ENCODE measurements at places on chromosomes 2 and 18. TPM values are rescaled to one million over a fixed set of nuclear protein-coding genes. Genes with fewer than 3 reads are reported as not detected.

DNA sequence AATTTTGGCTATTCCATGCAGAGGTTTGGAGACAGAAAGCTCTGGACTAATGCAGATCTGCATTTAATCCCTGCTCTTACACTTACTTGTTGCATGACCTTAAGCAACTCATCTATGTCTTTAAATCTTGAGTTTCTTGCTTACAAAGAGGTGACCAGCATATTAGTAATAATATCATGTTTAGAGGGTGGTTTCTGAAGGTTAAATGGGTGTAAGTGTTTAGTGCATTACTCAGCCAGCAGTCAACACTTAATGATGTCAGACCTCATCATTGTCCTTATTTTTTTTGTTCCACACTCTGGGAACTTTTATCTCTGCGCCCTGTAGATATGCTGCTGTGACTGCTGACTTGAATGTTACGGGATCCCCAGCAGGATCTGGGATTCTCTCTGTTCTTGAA is 1.7 kb downstream of the IL1RL1 start:
- DNase-seq: no peak

The GRB14 gene
- total RNA-seq: 2.5 TPM

GRCh38 chr2:44933434-44933951 is 8.0 kb upstream of the SIX3 start:
- DNase-seq: no peak

The CD8B gene
- 3.5 TPM for total RNA-seq

DNA sequence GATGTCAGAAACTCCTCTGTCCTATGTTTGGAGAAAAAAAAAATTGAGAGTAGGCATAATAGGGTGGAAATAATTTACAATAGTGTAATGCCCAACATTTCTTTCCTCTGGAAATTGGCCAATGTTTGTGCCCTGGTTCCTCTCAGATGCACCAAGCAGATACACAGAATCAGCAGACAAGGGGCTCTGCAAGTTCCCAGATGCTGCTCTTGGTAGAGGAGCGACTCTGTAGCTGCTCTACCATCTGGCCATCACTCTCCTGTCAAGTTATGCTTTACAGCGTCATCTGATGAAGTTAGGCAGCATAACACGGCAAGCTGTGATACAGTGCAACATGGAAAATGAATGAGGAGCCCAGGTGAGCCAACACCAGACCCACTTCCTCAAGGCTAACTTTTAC is 1.6 kb downstream of the DYTN start:
- DNase-seq: no peak

DNA sequence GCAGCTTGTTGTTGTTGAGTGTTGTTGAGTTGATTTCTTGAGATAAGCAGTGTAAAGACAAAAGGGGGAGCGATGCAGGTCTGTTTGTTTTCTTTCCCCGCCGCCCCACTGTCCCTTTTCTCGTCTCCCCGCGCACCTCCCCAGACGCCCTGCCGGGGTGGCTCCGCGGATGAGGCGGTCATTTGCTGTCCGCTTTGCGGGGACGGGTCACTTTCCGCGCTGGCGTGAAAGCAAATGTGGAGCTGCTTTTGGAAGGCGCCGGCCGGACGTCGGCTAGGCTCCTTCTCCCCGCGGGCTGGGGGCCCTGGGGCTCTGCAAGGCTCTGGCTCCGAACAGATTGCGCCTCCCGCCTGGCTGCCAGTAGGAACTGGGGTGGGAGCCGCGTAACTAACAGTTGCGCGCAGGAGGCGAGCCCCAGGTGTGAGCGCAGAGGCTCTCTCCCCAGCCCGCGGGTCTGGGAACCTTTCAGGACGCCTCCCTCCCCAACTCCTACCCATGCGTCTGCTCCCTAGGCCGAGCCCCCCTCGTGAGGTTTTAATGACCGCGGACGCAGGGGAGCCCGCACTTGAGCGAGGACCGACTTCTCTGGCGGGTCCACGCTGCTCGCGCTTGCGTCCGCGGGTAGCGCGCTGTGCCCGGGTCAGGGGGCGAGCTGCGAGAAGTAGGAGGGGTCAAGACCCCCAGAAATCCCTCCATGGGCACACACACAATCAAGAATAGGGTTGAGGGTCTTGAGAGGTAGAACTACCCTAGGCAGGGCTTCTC is 146.6 kb downstream of the MEIS1 start:
- no peak for DNase-seq

DNA sequence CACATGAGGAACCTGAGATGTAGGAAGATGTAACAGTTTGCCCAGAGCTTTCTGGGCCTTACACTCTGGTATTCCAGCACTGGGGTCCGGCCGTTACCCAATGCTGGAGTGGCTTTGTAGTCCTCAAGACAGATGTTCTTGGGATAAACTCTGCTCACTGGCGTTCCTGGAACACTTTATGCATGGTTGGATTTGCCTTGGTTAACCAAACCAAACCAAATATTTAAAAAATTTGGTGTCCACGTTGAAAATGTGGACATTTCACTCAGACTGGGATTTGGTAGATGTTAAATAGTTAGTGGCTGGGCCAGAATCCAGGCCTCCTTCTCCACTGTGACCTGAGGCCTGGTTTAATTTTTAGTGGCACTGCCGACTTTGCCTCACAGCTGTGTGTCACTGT is 81.5 kb downstream of the ACOXL start:
- DNase-seq: no peak

DNA sequence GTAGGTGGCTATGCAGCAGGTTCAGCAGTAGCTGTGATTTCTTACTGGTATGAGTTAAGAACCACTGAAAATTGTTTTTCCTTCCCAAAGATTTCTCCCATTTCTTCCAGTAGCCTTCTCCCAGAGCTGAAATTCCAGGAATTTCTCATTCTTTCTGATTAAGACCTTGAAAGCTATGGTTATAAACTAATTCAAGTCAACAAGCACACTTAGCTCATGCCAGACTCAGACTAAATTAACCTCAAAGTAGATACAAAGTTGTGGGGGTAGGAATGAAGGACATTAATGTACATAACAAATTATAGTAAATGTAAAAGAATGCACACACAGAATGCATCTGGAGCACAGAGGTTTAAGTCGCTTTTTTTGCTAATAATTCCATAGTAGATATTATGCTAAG is 103.6 kb upstream of the SOX11 start:
- DNase-seq: no peak

GRCh38 chr2:16626997-16627605 is 38.5 kb downstream of the CYRIA start:
- DNase-seq: no peak

The MZT2A gene
- 39.8 TPM for total RNA-seq

DNA sequence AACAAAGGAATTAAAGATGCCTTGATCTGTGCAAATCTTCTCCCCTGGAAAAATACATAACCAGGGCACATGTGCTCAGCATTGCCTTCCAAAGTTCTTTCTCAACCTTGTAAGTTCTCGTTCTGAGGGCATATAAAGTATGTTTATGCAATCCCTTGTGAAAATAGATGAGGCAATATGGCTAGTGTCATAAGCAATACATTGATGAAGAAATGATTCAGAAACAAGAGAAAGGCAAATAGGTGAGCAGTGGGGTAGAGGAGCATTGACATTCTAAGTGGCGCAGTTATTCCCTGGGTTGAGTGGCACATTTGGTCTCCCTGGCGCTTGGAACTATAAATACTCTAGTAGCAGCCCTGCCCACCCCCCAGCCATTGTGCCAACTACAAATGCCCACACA is 57.4 kb upstream of the PGAP1 start:
- no peak for DNase-seq

GRCh38 chr18:27595113-27595838 is 410.2 kb upstream of the CHST9 start:
- no peak for DNase-seq

DNA sequence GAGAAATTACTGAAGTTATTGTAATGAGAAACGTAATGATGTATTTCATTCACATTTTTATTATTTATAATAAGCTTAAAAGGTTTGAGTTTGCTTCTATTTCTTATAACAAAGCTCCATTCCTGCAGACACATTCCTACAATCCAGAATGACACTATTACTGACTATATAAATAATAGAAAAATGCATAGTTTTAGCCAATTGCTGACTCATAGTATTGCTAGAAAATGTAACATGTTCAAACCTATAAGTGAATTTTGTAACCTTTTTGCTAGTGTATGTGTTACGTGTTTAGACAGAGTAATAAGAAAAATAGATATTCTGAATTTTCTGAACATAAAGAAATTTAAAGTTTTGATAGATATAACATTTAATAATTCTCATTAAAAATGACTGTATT is 9.3 kb upstream of the VWC2L start:
- no peak for DNase-seq

The ITGA4 gene
- total RNA-seq: 6.7 TPM

- no peak for DNase-seq
These were observed 147.1 kb downstream of the ARHGAP28 start for GRCh38 chr18:6876641-6877041.

The LYPD1 gene
- total RNA-seq: 1.9 TPM
